Thoracic aorta (tissue), 2 donors: ENCODE measurements at places on chromosomes 6 and 20.

- DNase-seq: no peak
Measured at GRCh38 chr20:62922451-62922921, 3.8 kb downstream of the DIDO1 start.

DNA sequence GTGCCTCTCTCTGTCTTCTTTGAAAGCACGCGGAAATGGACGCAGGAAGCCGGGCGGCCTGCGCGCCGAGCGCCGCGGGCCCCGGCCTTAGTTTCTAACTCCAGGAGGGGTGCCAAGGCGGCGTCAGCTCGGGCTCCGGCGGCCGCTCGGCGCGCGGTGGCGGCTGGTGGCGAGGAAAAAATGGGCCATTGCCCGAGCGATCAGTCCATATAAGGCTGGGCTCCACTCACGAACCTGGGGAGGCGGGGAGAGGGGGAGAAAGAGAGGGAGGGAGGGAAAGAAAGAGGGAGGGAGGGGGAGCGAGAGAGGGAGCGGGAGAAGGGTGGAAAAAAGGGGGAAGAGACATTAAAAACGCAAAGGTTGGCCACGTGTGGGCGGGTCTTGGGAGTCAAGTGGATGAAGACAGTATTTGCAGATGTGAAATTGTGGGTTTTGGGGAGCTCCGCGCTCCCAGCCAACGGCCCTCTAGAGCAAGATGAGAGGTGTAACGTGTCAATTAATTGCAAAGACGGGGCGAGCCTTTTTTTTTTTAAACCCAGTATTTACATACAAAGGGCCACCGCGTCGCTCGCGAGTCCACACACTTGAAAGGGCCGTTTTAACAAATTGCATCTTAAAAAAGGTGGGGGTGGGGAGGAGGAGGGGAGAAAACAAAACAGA is at the start of gene NKX2-2:
NKX2-2 (minus strand) TSS at position 184 of the 660 bp plus-strand sequence. CDS start 395 bp downstream, outside the sequence.
- no peak for DNase-seq

- no peak for DNase-seq
Measured at GRCh38 chr20:3923818-3924217, 34.6 kb downstream of the PANK2 start.

- DNase-seq: no peak
Measured at GRCh38 chr6:88709819-88710246, 253.6 kb downstream of the RNGTT start.

DNA sequence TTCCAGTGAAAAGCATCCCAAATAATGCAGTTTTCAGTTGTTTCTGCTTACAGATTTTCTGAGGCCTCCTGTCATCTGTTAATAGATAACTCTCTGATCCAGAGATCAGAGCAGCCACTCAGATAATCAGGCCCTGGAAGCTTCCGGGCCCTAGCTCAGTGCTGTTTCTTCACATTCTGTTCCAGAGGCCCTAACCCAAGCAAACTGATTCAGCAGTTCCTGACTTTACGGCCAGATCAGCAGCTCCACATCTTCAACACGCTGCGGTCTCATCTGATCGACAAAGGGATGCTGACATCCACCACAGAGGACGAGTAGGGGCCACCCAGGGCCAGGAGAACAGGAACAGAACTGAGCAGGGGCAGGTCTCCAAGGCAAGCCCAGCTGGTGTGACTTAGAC is 63.1 kb downstream of the CDS2 start:
- no peak for DNase-seq

DNA sequence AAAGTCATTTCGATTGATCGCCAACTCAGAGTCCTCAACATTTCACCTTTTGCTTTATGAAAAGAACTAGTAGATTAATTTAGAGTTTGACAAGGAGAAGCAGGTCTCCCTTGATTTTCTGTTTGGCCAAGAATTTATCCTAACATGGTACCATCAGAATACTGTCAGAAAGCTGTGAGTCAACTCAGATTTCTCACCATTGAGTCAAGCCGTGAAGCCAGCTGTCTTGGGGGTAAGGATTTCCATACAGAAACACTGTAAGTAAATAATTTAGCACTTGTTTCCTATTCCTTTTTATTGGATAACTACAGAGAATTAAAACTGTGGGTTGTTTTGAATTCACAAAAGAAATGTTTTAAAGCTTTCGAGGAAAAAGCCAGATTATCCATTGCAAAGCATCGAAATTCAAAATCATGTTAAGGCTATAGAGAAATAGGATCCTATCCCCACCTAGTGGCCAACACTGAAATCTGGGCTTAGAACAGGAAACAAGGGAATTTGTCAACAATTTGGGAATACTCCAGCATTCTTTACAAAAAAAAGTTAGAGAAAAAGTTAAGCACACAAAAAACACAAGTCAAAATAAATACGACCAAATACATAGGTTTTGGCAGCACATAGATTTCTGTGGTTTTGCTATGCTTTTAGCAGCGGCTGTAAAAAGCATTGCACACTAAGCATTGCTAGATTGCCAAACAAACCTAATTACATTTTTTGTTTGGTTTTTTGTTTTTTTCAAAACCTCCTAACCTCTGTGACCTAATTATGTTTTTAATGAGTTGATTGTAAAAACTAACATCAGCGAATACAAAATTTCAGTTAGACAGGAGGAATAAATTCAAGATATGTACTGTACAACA is 44.2 kb downstream of the COL11A2 start:
- no peak for DNase-seq

DNA sequence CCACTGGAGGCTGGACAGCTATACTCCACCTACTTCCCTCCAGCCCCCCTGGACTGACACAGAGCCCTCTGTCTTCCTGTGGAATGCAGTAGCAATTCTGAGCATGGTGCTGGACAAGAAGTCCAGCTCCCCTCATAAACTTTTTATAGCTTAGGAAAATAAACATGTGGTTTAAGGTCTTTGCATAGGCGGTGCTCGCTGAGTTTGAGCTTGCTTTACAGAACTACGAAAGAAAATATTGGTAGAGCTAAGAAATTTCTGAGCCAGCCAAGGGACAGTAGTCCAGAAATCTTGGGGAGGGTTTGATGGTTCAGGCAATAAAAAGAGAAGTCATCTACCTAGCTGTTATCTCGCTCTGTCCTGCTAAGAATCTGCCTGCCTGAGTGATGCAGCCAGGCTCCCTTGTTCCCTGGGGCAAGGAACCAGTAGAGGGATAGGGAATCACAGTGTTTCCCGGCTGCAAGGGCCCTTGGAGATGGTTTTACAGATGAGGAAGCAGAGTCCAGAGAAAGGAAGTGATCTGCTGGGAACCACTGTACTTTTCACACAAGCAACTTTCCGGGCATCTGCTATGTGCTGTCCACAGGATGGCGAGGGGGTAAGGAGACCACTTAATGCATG is 343.4 kb downstream of the CDC5L start:
- no peak for DNase-seq

DNA sequence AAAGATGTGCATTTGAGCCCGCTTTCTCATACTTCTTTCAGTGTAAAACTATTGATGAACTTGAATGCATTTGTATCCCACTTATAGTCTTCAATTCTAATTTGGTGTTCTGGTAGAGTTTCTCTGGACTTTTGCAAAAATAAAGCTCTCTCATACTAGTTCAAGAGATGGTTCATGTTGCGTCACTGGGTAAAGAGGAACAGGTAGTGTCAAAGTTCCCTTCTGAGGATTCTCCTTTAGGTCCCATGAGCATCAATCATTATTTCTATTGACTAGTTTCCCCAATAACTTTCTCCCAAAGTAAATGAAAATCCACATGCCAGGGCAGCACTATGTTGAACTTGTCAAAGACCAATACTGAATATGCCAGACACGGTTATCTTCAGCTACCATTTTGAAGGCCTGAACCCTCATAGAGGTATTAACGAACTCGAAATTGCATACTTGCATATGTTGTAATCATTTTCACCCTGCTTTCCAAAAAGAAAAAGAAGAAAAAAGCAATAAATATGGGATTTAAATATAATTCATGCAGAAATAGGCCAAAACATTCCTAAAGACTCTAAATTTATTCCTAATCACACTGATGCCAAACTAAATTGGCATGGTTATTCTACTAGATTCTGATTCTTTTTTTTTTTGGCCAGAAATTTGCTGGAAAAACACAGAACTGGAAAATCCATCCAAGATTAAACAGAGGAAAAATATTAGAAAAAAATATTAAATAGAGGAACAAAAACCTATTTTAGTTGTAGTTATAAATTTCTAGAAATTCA is 84.5 kb downstream of the SGK1 start:
- DNase-seq: no peak

DNA sequence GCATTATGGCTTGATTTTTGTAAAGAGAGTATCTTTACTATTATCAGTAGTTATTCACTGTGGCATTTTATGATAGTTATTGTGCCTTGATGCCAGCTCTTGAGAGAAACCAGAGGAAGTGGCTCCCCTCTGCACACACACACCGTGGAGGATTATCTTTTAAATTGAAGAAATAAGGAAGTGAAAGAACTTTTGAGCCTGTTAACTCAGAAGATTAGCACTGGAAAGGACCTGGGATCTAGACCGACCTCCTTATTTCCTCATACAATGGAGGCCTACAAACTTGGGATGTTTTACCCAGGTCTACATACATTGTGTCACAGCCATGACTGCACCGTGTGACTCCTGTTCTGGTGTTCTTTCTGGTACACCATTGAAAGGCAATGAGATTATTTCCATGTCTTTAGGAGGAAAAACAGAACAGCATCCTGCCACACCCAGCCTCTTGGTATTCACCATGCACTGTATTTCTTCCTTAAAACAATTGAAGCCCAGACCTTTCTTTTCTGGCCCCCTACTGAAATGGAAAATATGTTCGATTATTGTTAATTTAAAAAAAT is 40.6 kb downstream of the HECA start:
- no peak for DNase-seq

DNA sequence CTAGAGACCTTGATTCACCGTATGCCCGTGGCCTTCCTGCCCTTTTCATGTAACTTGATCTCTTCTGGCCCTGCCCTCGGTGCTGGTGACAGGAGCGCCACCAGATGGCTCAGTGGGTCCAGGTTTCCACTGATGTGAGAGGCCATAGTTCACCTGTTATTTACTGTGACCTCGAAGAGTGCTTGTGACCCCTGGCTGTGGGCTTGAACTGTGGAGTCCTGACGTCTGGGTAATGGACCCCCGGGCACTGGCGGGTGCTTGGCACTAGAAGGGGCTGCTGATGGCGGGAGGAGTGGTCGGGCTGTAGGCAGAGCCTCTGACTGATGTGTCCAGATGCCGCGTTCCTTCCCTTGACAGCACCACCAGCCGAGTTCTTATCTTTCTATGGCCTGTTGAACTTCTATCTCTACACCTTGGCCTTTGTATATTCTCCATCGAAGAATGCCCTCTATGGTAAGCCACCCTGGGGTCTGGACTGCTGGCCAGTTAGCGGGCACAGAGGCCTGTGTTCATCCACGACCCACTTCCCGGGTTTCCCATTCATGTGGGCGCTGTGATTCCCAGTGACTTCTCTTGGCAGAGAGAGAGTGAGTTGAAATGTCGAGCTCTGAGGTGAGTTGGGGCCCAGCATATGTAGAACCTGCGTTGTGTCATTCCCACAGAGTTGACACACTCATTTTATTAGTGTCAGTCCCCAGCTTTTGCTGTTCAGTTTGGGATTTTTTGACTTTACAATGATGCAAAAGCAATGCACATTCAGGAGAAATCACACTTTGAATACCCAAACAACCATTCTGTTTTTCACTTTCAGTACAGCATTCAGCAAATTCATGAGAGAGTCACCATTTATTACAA is 14.9 kb downstream of the DYNLT1 start:
- DNase-seq: no peak

- DNase-seq: no peak
Measured at GRCh38 chr6:143248359-143248758, 187.7 kb downstream of the AIG1 start.

DNA sequence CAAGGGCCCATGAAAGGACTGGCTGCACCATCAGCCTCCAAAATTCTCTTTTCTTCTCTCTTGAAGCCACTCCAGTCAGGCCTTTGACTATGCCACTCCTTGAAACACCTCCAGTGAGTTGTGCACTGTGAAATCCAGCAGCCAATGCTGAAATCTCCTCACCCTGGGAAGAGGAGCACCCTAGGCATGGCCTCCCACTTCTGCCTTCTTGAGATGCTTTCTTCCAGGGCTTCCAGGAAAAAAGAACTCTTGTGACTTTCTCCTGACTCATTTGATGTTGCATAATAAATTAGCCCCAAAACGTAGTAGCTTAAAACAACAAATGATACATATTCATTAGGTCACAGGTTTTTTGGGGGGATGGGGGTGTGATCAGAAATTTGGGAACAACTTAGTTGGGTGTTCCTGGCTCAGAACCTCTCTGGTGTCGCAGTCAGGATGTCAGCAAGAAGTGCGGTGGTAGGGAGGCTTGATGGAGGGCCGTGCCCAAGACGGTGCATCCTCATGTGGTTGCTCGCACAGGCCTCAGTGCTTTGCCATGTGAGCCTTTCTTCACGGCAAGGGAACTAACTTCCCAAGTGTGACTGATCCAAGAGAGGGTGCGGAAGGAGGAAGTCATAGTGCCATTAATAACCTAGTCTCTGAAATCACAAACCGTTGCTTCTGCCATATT is 12.1 kb downstream of the NCR2 start:
- no peak for DNase-seq
